ENCODE measurements at places on chromosomes 2 and 18.

- no peak for DNase-seq
These were observed 540 bp downstream of the ATP9B start for GRCh38 chr18:79069717-79070151.

DNA sequence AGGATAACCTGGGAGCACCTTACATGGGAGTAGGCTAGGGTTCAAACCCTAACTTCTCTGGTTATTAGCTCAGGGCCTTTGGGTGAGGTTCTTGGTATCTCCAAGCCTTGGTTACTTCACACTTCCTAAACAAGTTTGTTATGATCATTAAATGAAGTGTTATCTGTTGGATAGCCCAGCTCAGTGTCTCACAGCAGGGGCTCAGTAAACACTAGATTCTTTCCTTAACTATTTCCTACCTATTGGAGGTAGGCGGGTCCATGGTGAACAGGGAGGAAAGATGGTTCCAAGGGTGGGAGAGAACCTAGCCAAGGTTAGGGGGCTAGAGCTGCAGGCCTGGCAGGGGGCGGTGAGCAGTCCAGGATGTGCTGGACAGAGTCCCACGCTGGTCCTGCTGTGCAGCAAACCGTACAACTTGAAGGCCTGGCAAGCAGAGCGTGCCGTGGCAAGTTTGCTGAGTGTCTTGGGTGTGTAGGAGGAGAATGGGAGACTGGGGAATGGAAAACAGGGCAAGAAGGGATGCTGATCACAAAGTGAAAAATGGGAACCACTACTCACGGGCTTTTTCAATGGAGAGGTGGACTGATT lies 259.1 kb downstream of the PRKCE start:
- no peak for DNase-seq

DNA sequence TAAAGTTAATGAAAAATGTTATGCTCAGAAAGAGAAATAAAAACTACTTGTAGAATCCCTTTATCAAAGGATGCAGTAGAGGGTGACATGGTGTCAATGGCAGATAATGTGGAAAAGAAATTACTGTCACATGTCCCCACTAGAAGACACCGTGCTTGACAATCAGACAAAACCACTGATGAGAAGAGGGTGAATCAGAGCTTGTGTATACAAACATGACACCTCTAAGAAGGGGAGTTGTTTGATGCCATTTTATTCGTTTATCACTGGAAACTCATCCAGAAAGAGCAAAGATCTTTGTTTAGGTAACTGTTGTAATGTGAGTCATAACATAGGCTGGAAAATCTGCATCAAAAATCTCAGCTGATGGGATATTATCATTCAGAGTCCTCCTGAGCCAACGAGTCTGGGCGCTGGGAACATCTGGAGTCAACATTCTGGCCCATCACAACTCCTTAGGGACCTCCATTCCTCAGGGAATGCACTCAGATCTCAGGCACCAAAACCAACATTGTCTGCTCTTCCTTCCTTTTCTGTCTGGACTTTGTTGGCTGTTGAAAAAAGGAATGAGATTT lies 49.5 kb upstream of the RAB12 start:
- no peak for DNase-seq

- peak; percentile 89 for DNase-seq
These were observed 35.3 kb upstream of the PPP1CB start for GRCh38 chr2:28716265-28716865.

- peak; percentile 43 for DNase-seq
These were observed 44.6 kb downstream of the FAM124B start for GRCh38 chr2:224357098-224357901.

DNA sequence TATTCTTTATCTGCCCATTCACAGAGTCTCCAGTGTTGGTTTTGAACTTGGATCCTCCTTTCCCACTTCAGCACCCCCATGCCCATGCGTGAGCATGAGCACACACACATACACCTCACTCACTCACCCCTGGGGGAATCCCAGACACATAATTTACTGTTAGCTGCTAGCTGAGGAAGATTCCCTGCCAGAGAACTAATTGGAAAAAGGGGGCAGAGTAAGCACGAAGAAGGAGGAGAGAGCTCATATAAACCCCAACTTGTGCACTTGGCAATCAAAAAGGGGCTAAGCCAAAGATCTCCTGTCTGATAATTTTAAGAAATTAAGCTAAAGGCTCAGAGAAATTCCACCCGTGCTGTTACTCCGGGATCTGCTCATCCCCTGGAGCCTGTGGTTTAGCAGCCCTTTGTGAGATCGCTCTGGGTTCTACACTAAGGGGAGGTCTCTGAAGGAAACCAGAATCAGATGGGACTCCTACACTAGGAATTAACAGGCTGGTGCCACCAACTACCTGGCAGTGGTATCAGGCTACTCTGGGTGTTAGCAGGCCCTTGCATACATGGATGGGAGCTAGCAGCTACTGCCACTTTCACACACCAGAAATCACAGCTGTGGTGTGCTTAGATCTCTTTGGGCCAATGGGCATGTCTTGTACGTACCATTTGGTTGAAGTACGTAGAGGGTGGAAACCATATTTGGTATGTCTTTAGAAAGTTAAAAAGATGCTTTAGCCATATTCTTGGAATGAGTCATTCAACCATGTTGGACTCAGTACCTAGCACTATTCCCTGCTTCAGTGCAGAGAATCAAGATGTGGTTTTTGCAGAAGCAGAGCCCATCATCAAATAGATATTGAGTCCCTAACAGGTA lies 95.6 kb upstream of the SLC14A2 start:
- no peak for DNase-seq

- no peak for DNase-seq
These were observed 2.4 kb downstream of the FBXO11 start for GRCh38 chr2:47903781-47904490.

- DNase-seq, result no peak
These were observed 86.2 kb downstream of the BCL2 start for GRCh38 chr18:63233334-63233733.

GRCh38 chr18:45024357-45025088 lies 343.8 kb downstream of the SETBP1 start:
- no peak for DNase-seq

GRCh38 chr2:187658952-187659525 lies 104.8 kb upstream of the TFPI start:
- DNase-seq, result peak; percentile 8

- DNase-seq, result no peak
These were observed 2.7 kb upstream of the RNPEPL1 start for GRCh38 chr2:240565333-240566202.

DNA sequence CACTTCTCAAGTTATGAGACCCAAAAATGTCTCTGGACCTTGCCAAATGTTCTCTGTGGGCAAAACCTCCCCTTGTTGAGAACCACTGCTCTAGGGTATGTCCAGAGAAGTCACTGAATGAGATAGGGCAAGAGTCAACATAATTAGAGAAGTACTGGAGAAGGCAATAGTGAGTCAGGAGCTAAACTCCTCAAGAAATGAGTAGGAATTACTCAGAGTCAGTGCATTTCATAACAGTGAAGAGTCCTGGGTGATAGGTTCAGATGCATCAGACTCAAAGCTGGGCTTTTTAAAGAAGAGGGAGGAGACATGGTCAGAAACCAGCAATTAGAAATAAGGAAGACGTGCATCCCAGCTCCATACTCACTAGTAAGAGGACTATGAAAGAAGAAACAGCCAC lies 38.6 kb upstream of the IHH start:
- DNase-seq, result no peak

DNA sequence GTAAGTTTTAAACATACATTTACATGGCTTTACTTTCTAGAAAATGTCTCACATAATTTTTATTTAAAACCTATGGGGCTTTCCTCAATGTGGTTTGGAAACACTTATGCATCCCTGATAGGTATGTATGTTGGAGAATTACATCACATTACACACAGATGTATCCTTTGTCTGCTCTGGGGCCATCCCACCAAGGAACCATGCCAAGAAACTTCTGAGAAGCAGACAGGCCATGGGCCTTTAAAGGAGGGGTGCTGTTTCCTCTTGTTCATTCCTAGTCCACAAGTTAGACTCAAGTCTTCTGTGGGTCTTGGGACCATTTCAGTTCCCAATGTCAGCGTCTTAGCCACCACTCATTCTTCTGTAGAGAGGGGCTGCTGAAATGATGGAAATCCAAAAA lies 162.0 kb upstream of the SETBP1 start:
- no peak for DNase-seq

GRCh38 chr2:219627103-219628100 lies at the start of gene SLC4A3:
Gene SLC4A3 (plus strand): TSS chr2:219627630. CDS start chr2:219627993, 363 bp downstream.
- DNase-seq, result no peak

GRCh38 chr2:104859766-104860450 lies 6.0 kb downstream of the POU3F3 start:
- DNase-seq, result no peak

GRCh38 chr2:165746501-165746900 lies 47.5 kb downstream of the GALNT3 start:
- no peak for DNase-seq

DNA sequence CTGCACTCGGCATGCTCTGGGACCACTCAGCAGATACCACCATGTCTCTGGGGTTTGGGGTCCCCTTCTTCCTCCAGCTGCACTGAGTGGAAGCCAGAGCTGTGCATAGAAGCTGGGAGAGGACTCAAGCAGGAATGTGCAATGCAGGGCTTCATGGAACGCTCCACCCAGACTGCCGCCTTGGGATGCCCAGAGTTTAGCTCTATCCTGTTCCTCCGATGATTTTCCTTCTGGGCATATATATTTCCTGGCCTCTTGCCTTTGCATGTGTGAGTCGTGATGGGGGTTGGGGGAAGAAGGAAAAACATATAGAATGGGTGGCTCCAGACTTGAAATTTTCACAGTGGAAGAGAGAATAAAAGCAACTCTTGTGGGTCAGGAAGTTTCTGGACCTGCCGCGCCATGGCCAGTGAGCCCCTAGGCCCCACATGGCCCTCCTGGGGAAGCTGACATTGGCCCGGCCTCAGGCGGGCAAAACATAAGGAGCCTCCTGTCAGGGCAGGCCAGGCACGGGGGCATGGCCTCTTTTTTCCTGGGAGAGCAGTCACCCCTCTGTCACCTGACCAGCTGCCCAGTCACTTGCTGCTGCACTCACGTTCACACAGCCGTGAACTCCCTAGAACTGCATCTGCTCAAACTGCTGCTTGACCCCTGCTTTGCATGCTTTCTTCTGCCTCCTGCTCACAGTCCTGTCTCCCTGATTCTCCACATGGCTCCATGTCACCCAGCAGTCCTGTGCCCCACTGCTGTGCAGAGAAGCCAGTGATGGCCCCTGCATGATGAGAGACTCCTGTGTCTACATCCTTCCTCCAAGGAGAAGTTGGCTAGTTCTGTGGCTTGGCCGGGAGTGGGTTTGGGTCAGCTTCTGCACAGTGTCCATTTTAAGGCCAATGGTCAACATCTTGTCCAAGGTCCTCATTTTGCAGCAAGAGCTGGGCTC lies 197.8 kb downstream of the CTIF start:
- DNase-seq, result no peak

DNA sequence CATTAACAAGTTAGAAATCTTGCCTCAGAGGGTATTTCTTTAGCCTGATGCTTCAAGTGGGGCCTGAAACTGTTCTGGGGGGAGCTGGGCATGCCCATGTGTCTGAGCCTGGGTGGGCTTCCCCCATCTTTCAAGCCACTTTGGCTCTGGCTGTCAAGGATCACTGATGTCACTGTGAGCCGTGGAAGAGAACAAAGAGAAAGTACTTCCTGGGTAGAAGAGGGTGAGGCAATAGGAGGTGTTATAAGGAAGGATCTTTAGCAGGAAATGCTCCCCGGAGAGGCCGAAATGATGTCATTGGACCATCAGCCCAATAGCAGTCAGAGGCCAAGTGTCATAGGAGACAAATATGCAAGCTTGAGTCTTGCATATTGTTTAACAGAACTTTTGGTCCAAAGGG lies 228.4 kb upstream of the MEX3C start:
- no peak for DNase-seq

DNA sequence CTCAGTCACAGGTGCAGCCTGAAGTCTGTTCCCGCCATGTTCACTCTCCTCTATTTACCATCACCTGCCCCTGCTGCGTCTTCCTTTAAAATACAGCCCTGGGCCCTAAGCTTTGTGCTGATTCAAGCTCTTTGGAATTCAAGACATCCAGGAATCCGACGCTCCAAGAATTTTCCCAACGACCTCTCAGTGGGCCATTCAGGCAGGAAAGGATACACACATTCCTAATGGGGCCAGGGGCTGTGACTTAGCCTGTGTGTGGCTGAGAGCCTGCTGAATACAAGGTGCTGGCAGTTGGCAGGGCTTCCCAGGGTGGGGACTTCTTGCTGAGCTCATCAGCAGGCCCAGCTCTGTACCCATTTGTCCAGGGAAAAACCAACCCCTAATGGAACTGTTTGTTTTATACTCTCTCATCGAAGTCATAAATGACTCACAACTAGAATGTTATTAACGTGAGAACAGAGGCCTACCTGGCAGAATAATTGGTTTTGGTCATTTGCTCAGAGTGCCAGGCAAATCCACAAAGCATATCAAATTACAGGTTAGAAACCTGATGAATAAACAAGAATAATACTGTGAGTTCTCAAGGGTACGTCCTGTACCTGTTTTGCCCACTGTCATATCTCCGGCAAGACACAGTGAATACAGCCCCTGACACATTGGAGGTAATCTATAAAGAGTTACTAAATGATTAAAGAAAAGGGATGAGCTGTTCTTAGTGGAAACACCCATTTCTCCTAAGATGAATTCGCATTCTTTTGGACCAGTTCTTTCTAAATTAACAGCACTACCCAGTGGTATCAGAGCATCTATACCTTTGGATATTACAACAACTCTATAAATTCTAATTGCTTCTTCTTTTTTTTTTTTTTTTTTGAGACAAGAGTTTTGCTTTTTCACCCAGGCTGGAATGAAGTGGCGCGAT lies 12.6 kb upstream of the KCMF1 start:
- DNase-seq, result no peak

DNA sequence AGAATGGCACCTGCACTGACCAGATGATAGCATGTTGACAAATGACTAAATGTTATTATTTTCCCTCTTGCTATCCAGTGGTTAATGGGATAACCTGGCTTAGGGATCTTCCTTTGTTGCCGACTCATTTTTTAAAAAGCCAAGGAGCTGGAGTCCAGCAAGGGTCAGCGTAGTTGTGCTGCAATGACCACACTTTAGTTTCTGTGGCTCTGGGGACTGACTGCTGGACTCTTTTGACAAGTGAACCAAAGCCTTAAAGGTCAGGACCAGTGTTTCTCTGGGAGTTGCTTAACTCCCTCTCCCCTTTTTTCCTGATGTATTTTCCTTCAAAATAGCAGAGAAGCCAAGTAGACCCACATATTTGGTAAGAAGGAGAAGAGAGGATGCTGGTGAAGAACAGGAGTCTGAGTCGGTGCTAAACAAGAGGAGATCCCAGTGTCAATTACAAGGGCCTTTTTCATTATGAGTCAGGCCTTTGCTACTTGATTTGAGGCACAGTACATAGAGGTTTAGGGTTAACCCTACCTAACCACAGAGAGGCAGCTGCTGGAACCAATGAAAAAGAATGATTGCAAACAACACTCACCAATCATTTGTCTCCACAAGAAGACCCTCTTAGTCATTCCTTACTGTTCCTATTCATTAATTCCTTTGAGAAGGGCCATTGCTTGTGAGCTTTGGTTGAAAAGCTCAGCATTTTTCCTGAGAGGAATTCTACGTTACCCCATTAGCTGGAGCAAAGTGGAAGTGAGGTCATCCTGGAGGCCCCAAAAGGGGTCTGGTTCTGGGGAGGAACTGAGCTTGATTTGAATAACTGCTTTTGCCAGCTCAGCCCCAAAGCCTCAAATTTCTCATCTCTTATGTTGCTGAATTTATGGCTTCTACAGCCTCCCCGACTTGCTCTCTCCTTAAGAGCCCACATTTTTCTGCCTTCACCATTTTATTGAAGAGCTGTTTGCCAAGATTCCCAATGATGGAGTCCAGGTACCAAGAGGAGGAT lies 137.6 kb upstream of the HNMT start:
- no peak for DNase-seq
